ENCODE measurements at places on chromosomes 2 and 18.

GRCh38 chr2:88933980-88934379 is 242.5 kb downstream of the RPIA start:
- DNase-seq, result no peak

DNA sequence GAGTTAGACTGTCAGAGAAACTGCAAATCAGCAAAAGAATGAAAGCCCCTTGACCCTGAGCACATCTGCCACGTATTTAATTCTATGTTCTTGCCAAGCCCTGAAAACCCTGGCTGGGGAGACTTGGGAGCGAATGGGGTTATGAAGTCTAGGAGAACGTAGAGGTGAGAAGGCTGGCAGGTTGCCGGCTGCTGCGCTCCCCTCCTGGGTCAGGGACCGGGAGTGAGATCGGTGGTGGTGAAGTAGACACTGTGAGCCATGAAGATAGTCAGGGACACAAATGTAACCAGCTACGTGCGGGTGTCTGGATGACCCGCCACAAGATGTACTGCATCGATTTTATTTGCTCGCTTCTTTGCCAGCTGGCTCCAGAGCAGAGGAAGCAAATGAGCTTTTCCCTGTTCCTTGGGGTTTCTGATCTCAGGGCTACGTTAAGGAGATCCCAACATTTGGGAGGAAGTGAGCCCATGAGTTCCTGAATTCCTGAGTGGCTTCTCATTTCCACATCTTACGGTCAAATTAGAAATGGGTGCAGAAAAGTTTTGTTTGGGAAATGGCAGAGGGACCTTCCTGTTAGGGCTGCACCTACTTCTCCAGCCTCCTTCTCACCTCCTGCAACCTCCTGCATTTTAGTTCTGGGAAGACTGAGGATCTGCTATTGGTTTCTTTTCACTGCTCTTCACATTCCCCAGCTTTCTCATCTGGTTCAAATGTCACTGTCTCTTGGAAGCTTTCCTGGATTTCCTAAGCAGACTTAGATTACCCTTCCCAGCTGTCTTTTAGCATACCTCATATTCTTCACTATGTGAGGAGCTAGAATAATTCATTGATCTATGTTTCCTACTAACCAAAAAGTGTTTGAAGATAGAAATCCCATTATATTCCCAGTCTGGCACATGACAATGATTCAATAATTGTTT is 360.6 kb downstream of the ZNF521 start:
- DNase-seq, result no peak

GRCh38 chr18:44857744-44858491 is 177.2 kb downstream of the SETBP1 start:
- DNase-seq, result no peak

DNA sequence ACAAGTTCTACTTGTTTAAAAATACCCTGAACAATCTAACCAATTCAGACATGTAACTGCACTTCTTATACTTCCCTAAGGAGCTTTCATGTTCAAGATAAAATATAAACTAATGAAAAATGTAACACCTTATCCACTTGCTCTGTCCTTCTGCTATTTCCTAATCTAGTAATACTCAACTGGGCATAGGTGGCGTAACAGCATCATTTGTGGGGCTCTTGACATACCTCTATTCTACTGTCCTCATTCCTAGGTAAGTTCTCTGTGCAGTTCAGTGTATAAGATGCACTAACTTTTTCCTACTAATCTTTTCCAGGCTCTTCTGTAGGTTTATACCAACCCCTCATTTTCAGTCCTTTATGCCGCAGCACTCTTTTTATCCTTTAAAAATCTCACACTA is 36.7 kb downstream of the PRKD3 start:
- DNase-seq, result no peak

DNA sequence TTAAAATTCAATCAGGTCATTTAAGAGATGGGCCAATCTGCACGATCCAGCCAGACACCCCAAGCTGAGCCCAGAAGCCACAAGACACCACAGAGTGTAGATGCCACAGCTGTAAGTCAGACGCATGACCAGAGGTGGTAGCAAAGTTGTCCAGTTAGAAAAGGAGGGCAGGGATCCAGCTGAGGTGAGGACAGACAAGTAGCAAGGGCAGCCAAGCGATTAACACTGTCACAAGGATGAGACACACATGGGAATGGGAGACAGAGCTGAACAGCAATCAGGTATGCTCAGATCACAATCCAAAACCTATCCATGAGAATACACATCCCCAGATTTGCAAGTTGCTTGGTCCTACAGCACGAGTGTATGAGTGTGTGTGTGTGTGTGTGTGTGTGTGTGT is 143.4 kb upstream of the STK17B start:
- DNase-seq, result no peak

GRCh38 chr2:197705912-197706838 is 1.0 kb downstream of the MARS2 start:
- no peak for DNase-seq

- DNase-seq, result no peak
These were observed 202 bp downstream of the MCEE start for GRCh38 chr2:71129902-71130151.

- DNase-seq, result no peak
These were observed 14.0 kb upstream of the MCFD2 start for GRCh38 chr2:46929612-46930011.

DNA sequence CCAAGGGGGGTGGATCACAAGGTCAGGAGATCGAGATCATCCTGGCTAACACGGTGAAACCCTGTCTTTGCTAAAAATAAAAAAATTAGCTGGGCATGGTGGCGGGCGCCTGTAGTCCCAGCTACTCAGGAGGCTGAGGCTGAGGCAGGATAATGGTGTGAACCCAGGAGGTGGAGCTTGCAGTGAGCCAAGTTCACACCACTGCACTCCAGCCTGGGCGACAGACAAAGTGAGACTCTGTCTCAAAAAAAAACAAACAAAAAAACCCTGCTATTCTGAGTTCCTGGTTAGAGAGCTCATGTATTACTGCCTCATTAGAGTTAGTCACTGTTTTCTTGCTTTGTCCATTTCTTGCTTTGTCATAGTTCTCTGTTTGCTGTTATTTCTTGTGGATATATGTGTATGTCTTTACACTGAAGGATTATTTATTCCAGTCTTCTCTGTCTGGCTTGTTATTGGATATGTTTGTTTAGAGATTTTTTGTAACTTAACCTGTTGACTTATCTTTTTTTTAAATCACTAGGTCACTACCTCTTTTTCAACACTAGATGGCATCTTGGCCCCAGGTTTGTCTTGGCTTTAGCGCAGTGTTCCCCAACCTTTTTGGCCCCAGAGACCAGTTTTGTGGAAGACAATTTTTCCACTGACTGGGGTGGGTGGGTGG is 17.0 kb downstream of the TTLL4 start:
- no peak for DNase-seq

- DNase-seq, result no peak
These were observed 107.8 kb downstream of the METTL8 start for GRCh38 chr2:171325886-171326585.

GRCh38 chr2:44560352-44560751 is 198.6 kb downstream of the CAMKMT start:
- DNase-seq, result no peak

- DNase-seq, result no peak
These were observed 28.8 kb downstream of the ASAP2 start for GRCh38 chr2:9235147-9236044.

DNA sequence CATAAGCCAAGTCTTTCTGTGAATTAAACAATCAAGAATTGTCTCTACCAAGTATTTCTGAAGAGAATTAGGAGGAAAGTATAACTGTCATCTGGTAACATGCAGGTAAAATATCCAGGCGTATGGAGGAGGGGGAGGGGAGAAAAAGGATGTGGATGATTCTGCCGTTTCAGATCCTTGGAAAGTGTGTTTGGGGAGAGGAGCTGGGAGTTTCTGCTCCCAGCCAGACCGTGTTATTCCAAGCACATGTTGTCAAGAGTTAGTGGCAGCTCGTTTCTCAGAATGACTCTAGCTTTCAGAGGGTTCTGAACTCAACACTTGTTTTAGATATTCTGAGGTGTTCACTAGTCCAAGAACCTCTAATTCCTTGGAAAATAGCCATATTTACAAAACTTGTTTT is 137.6 kb downstream of the FAM124B start:
- no peak for DNase-seq

GRCh38 chr18:13545514-13545913 is 180.8 kb downstream of the FAM210A start:
- DNase-seq, result peak; percentile 22

GRCh38 chr2:75634945-75635344 is 11.6 kb upstream of the MRPL19 start:
- no peak for DNase-seq

DNA sequence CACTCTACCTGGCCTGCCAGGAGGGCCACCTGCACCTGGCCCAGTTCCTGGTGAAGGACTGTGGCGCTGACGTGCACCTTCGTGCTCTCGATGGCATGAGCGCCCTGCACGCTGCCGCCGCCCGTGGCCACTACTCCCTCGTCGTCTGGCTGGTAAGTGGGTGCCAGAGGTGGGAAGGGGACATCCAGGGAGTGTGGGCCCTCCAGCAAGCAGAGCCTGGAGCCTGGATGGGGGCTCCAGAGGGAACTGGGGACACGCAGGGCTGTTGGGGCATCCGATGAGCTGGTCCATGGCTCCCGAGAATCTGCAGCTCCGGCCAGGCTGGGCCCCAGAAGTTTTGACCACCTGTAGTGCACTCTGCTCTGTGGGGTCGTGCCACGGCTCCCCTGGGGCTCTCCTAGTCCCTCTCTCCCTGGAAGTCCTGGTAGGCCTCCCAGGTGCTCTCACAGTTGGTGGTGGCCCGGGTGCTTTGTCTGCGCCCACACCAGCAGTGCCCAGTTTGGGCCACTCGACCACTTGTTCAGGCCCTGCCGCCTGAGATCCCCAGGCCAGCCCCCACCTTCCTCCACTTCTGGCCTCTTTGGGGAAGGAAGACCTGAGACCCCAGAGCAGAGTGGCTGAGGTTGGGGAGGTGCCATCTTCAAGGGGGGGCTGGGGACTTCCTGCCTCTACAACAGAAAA is 4.7 kb downstream of the ESPNL start:
- DNase-seq, result peak; percentile 64

- DNase-seq, result no peak
These were observed 57.5 kb downstream of the AP1S3 start for GRCh38 chr2:223779877-223780276.

Data from type B pancreatic cell (in vitro differentiated cells).